ENCODE measurements at places on chromosomes 4 and X. TPM values are rescaled to one million over a fixed set of nuclear protein-coding genes. Genes with fewer than 3 reads are reported as not detected.

The GRPEL1 gene
- 13.1 TPM for total RNA-seq

The HSFX2 gene
- 1.9 TPM for total RNA-seq

The ATG4A gene
- total RNA-seq, result 5.9 TPM

The FREM3 gene
- not detected for total RNA-seq

The TLR6 gene
- 0.63 TPM for total RNA-seq

The OCIAD2 gene
- total RNA-seq, result 21.0 TPM

The FAM199X gene
- 64.8 TPM for total RNA-seq

The OTC gene
- not detected for total RNA-seq

The PIM2 gene
- total RNA-seq, result 9.7 TPM

The VEGFD gene
- not detected for total RNA-seq

The ZCCHC18 gene
- 18.2 TPM for total RNA-seq

The CASP6 gene
- 17.2 TPM for total RNA-seq

The MAGED1 gene
- total RNA-seq, result 107 TPM

The RPS3A gene
- 2,102 TPM for total RNA-seq

The TCEAL2 gene
- 29.4 TPM for total RNA-seq

The SH2D1A gene
- total RNA-seq, result not detected

The TMPRSS11B gene
- not detected for total RNA-seq

The SLC6A14 gene
- total RNA-seq, result not detected

The SLITRK4 gene
- total RNA-seq, result 41.3 TPM

The VSIG1 gene
- total RNA-seq, result 0.31 TPM

The C4orf54 gene
- 0.63 TPM for total RNA-seq

The ENOPH1 gene
- total RNA-seq, result 79.2 TPM

The ARR3 gene
- not detected for total RNA-seq

The PRR32 gene
- total RNA-seq, result not detected

The KDR gene
- total RNA-seq, result 10.6 TPM

The ITGB1BP2 gene
- total RNA-seq, result 6.6 TPM

The TLL1 gene
- 1.3 TPM for total RNA-seq

The NLGN3 gene
- 29.1 TPM for total RNA-seq

The RASSF6 gene
- not detected for total RNA-seq

The VCX gene
- not detected for total RNA-seq

The MMRN1 gene
- total RNA-seq, result 3.8 TPM

The F11 gene
- total RNA-seq, result not detected

The NKX6-1 gene
- not detected for total RNA-seq

The PCDH18 gene
- 17.8 TPM for total RNA-seq

The UGT2B7 gene
- not detected for total RNA-seq

The CASK gene
- 164 TPM for total RNA-seq

The TRIM61 gene
- total RNA-seq, result 1.6 TPM

The HSFX3 gene
- total RNA-seq, result not detected

The MAGIX gene
- total RNA-seq, result 2.8 TPM

The CCDC160 gene
- total RNA-seq, result 0.31 TPM

The OTUD5 gene
- 30.4 TPM for total RNA-seq

The HTN3 gene
- not detected for total RNA-seq

The P2RY10 gene
- total RNA-seq, result not detected

The ZNF275 gene
- total RNA-seq, result 13.8 TPM

The ADAMTS3 gene
- 15.3 TPM for total RNA-seq

The PNMA6A gene
- 14.4 TPM for total RNA-seq

The TKTL2 gene
- 1.9 TPM for total RNA-seq

The SPACA5 gene
- not detected for total RNA-seq

The SGCB gene
- 70.1 TPM for total RNA-seq

The DUSP21 gene
- not detected for total RNA-seq

The ZNF711 gene
- 148 TPM for total RNA-seq

The TMEM131L gene
- 81.7 TPM for total RNA-seq

The POU3F4 gene
- total RNA-seq, result 18.8 TPM

The TEX11 gene
- total RNA-seq, result not detected

The GPR50 gene
- total RNA-seq, result not detected

The FAAH2 gene
- 9.4 TPM for total RNA-seq
